ENCODE measurements at places on chromosomes 11 and 22. TPM values are rescaled to one million over a fixed set of nuclear protein-coding genes. Genes with fewer than 3 reads are reported as not detected.

- H3K27me3 ChIP-seq = no peaks in the 10 kb centered on the region
- no peaks in the 10 kb centered on the region for H3K4me1 ChIP-seq
- DNase-seq = no peak
- H3K4me3 ChIP-seq = no peak overlapping the region
Measured at GRCh38 chr11:109112821-109113280, 309.1 kb upstream of the C11orf87 start.

CRYBA4 gene
- not detected for total RNA-seq

GSTT2 gene
- not detected for total RNA-seq

RASL10A gene
- total RNA-seq = 0.65 TPM

UBE2L3 gene
- total RNA-seq = 58.3 TPM

ISX gene
- total RNA-seq = not detected

DNA sequence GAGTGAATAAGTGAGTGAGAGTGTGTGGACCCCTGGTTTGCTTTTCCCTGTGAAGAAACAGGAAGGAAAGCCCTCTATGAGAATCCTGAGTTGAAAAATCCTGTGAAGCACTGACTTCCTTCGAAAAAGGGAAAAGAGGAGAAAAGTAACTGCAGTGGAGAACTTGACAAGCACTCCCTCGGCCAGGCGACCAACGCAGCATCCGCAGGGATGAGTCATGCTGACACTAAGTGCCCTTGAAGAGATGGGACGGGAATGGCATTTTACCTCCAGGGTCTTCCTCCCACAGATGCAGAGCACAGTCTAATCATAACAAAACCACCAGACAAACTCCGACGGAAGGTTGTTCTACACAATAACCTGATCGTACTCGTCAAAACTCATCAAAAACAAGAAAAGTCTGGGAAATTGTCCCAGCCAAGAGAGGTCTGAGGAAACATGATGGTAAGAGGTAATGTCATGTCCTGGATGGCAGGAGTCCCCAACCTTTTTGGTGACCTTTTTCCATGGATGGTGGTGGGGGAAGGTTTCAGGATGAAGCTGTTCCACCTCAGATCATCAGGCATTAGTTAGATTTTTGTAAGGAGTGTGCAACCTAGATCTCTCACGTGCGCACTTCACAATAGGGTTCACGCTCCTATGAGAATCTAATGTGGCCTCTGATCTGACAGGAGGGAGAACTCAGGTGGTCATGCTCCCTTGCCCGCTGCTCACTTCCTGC is 132.2 kb upstream of the B3GAT1 start:
- peaks cover 10% of the 10 kb centered on the region for H3K27me3 ChIP-seq
- no peaks in the 10 kb centered on the region for H3K36me3 ChIP-seq
- H3K4me3 ChIP-seq = no peak overlapping the region
- DNase-seq = no peak

- H3K27ac ChIP-seq = no peak overlapping the region
- DNase-seq = no peak
- H3K36me3 ChIP-seq = no peaks in the 10 kb centered on the region
Measured at GRCh38 chr11:106381895-106382294, 304.4 kb downstream of the AASDHPPT start.

- peaks cover 1% of the 10 kb centered on the region for H3K27me3 ChIP-seq
- H3K27ac ChIP-seq = no peak overlapping the region
- H3K4me3 ChIP-seq = no peak overlapping the region
- H3K36me3 ChIP-seq = no peaks in the 10 kb centered on the region
Measured at GRCh38 chr11:82191695-82192094, 542.0 kb downstream of the FAM181B start.

DNA sequence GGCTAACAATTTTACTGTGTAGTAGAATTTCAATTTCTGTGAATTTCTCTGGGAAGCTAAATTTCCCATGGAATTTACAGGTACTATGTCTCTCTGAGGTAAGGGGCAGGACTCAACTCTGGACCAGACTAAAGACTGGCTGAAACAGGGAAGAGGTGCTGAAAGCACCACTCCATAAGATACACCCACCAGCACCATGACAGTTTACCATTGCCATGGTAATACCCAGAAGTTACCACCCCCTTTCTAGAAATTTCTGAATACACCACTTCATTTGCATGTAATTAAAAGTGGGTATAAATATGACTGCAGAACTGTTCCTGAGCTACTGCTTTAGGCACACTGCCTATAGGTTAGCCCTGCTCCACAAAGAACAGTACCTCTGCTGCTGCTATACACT is 274.1 kb downstream of the TTC28 start:
- no peaks in the 10 kb centered on the region for H3K27me3 ChIP-seq
- H3K4me1 ChIP-seq = peaks cover 34% of the 10 kb centered on the region
- no peak for DNase-seq
- no peak overlapping the region for H3K27ac ChIP-seq
- peaks cover 5% of the 10 kb centered on the region for H3K36me3 ChIP-seq

- peak overlapping the region; percentile 13 for H3K27ac ChIP-seq
- peaks cover 7% of the 10 kb centered on the region for H3K36me3 ChIP-seq
- DNase-seq = no peak
- H3K27me3 ChIP-seq = no peaks in the 10 kb centered on the region
- peaks cover 41% of the 10 kb centered on the region for H3K4me1 ChIP-seq
- no peak overlapping the region for H3K4me3 ChIP-seq
Measured at GRCh38 chr22:37672206-37672919, 3.1 kb upstream of the LGALS1 start.

GRCh38 chr11:69515271-69516245 is 34.1 kb downstream of the LINC01488 start:
- no peak for DNase-seq
- H3K36me3 ChIP-seq = no peaks in the 10 kb centered on the region
- no peaks in the 10 kb centered on the region for H3K4me1 ChIP-seq
- H3K27ac ChIP-seq = no peak overlapping the region
- no peak overlapping the region for H3K4me3 ChIP-seq
- H3K27me3 ChIP-seq = peaks cover 3% of the 10 kb centered on the region

DNA sequence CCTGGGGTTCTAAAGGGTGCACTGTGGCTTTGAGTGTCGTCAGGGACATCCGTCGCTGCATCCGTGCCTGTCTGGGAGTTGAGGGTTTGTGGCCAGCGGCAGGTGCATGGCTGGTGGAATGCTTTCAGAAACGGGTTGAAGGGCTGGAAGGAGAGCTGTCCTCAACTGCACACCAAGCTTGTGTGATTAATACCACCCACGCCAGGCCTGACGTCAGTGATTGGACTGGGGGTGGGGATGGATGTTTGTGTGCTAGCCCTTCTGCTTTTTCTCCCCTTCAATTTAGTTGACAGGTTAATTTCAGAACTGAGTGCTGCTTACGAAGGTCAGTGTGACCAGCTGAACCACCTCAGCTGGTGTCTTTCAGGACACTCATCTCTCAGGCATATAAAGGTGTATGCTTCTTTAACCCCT is 3.2 kb upstream of the GAB2 start:
- H3K27ac ChIP-seq = peak overlapping the region; percentile 14
- no peak for DNase-seq
- peaks cover 8% of the 10 kb centered on the region for H3K27me3 ChIP-seq
- peaks cover 8% of the 10 kb centered on the region for H3K36me3 ChIP-seq
- peaks cover 59% of the 10 kb centered on the region for H3K4me1 ChIP-seq
- peak overlapping the region; percentile 60 for H3K4me3 ChIP-seq

- no peak overlapping the region for H3K4me3 ChIP-seq
- DNase-seq = no peak
- H3K4me1 ChIP-seq = no peaks in the 10 kb centered on the region
- peaks cover 15% of the 10 kb centered on the region for H3K27me3 ChIP-seq
- H3K36me3 ChIP-seq = no peaks in the 10 kb centered on the region
- H3K27ac ChIP-seq = no peak overlapping the region
Measured at GRCh38 chr11:130847517-130847916, 68.8 kb downstream of the SNX19 start.

- no peak for DNase-seq
- peaks cover 4% of the 10 kb centered on the region for H3K4me1 ChIP-seq
- H3K4me3 ChIP-seq = no peak overlapping the region
- no peak overlapping the region for H3K27ac ChIP-seq
- H3K27me3 ChIP-seq = peaks cover 12% of the 10 kb centered on the region
- no peaks in the 10 kb centered on the region for H3K36me3 ChIP-seq
Measured at GRCh38 chr22:45578524-45579147, 76.0 kb downstream of the FBLN1 start.

OR10D3 gene
- total RNA-seq = not detected

GRIA4 gene
- not detected for total RNA-seq

UBQLNL gene
- total RNA-seq = 0.18 TPM

DNA sequence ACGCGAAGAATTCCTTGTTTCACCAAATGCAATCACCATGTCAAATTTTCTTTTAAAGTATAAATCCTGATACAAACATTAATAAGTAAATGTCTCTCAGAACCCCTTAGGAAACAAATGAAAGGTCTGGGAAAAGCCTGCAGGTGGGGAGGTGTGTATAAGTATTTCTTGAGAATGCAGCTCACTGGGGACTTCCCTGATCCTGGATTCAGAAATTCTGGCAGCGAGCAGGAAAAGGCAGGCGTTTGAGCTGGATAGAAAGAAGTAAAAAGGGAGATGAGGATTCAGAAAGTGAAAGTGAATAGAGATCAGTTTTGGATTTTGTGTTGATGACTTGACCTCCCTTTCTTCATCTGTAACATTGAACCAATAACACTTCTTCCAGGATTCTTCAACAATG is 68.3 kb upstream of the CTSC start:
- H3K36me3 ChIP-seq = no peaks in the 10 kb centered on the region
- H3K27ac ChIP-seq = no peak overlapping the region
- H3K4me1 ChIP-seq = peaks cover 35% of the 10 kb centered on the region
- H3K27me3 ChIP-seq = peaks cover 2% of the 10 kb centered on the region
- no peak overlapping the region for H3K4me3 ChIP-seq
- DNase-seq = no peak

- no peak for DNase-seq
- H3K36me3 ChIP-seq = no peaks in the 10 kb centered on the region
- no peaks in the 10 kb centered on the region for H3K27me3 ChIP-seq
- no peak overlapping the region for H3K27ac ChIP-seq
Measured at GRCh38 chr11:42244376-42244775, 784.9 kb upstream of the LRRC4C start.

DNA sequence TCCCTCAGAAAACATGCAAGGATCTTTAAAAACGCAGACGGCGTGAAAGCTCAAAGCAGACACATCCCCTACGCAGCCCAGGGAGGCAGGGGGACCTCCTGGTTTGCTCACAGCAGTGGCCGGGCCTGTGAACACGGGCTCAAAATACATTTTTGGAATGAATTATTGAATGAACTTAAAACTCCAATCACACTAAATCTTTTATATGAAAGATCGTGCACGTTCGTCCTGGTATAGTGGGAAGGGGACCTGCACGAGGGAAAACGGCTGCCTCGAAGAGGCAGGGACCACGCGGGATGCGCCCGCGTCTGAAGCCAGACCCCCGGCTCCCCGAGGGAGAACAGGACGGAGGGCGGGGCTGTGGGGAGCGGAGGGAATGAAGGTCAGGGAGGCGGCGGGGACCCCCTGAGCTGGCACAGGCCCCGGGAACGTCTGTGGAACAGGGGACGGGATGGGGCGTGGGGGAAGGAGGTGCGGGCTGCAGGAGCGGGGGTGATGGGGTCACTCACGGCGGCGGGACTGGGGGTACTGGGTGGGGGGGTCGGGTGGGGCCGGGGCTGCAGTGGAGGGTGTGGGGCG is 1.3 kb upstream of the PANX2 start:
- H3K27me3 ChIP-seq = peaks cover 39% of the 10 kb centered on the region
- H3K4me3 ChIP-seq = peak overlapping the region; percentile 75
- DNase-seq = no peak
- no peaks in the 10 kb centered on the region for H3K36me3 ChIP-seq
- H3K27ac ChIP-seq = peak overlapping the region; percentile 61
- H3K4me1 ChIP-seq = no peaks in the 10 kb centered on the region

DNA sequence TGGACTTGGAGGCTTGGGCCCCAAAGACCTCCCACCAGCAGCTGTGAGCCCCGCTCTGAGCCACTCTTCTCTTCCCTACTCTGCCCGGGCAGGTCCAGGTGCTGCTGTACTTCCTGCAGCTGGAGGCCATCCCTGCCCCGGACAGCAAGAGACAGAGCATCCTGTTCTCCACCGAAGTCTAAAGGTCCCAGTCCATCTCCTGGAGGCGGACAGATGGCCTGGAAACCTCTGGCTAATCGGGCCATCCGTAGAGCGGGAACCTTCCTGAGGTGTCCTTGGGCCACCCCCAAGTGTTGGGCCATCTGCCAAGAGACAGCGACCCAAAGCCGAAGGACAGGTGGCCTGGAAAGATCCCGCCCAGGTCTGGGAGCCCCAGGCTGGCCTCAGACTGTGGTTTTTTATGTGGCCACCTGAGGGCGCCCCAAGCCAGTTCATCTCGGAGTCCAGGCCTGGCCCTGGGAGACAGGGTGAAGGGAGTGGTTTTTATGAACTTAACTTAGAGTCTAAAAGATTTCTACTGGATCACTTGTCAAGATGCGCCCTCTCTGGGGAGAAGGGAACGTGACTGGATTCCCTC is 135.1 kb downstream of the BCR start:
- H3K36me3 ChIP-seq = peaks cover 3% of the 10 kb centered on the region
- DNase-seq = peak; percentile 35
- H3K27ac ChIP-seq = no peak overlapping the region
- H3K4me1 ChIP-seq = no peaks in the 10 kb centered on the region

DNA sequence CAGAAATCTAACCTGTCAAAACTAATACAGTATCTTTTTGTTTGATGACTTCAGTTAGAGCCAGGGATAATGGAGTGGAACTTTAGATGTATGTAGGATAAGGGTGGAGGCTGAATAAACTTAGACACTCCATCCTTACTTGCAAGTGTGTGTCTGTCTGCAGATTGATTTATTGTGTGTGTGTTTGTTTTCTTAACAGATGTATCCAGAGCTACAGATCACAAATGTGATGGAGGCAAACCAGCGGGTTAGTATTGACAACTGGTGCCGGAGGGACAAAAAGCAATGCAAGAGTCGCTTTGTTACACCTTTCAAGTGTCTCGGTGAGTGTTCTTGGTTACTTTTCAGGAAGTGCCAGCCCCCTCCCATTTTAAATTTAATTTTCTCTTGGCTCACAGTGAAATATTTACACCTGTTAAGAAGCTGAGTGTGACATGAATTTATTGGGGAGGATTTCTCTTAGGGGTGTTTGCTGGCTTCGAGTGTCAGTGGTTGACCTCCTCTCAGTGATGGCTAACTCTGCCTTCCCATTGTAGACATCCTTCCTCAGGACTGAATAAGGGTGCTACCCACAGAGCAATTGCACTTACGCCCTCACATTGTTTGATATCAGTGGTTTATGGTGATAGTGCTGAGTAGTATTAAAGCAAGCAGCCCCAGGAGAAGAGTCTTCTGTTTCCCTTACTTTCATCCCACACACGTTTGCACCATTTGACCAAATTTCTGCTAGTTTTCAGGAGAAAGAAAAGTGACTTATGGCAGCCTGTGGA is 40.8 kb downstream of the APLP2 start:
- H3K4me1 ChIP-seq = no peaks in the 10 kb centered on the region
- DNase-seq = no peak
- H3K27ac ChIP-seq = no peak overlapping the region
- peaks cover 8% of the 10 kb centered on the region for H3K36me3 ChIP-seq
- H3K4me3 ChIP-seq = no peak overlapping the region

- no peaks in the 10 kb centered on the region for H3K4me1 ChIP-seq
- H3K4me3 ChIP-seq = no peak overlapping the region
- no peaks in the 10 kb centered on the region for H3K36me3 ChIP-seq
- no peak overlapping the region for H3K27ac ChIP-seq
- peaks cover 1% of the 10 kb centered on the region for H3K27me3 ChIP-seq
Measured at GRCh38 chr22:19636696-19637407, 77.5 kb upstream of the SEPTIN5 start.

GRCh38 chr11:112410325-112410724 is 149.7 kb upstream of the PLET1 start:
- H3K27ac ChIP-seq = no peak overlapping the region
- H3K4me1 ChIP-seq = peaks cover 4% of the 10 kb centered on the region
- H3K36me3 ChIP-seq = no peaks in the 10 kb centered on the region
- H3K27me3 ChIP-seq = peaks cover under 1% of the 10 kb centered on the region
- no peak overlapping the region for H3K4me3 ChIP-seq

CD44 gene
- 550 TPM for total RNA-seq
